Inflammatory macrophage treated with lipopolysaccharide for 1 hour (primary cell): ENCODE measurements at places on chromosomes 4 and X.

GRCh38 chr4:79182209-79182608, 143.7 kb downstream of the NAA11 start:
- DNase-seq = no peak

- peak; percentile 2 for DNase-seq
These were observed 768 bp upstream of the CDKL5 start for GRCh38 chrX:18424482-18425198.

DNA sequence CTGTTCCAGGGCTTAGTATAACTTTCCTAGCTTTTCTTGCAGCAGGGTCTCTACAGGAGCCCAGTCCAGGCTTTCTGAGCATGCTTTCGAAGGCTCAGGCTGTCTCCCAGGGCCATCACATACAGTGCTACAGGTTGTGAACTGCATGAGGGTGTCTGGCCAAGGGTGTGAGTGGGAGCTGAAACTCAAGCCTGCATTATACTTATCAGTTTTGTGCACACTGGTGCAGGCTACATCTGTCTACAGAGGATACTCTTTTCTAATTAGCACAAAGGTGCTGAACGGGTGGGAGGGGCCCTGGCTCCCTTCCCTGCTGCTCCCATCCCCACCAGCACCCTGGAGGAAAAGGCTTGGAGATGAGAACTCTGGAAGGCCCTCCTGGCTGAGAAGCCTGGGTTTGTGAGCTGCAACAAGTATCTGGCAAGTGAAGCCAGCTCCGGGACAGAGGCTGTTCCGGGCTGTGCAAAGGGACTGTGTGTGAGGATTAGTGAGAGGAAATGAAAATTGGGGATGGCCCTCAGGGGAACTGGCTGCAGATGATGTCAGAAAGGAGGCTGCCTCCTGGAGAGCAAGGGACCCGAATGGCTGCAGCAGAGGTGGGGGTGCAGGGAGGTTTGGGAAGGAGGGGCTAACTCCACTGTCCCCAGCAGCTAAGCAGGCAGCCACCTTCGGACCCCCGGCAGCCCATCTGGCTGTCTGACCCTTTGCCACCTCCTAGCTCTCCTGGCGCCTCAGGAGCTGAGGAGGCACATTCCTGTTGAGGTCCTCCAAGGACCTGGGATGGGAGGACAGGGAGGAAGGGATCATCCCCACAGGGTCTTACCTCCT, 68.5 kb downstream of the EFNB1 start:
- no peak for DNase-seq

DNA sequence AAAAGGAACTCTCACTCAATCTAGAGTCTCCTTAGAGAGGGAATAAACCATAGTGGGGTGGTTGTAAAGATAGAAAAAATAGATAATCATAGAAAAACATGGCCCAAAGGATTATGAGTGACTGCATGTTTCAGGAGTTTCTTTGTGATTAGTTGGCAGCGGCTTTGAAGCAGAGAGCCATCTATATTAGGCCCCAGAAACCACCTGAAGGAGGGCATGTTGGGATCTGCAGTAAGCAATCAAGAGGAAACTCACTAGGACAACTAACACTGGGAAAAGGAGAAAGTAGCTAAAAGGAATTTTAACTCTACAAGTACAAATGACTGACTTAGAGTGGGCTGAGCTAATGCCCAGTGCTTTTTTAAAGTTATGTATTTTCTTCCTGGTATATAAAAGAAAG, 269.2 kb upstream of the NRK start:
- no peak for DNase-seq

DNA sequence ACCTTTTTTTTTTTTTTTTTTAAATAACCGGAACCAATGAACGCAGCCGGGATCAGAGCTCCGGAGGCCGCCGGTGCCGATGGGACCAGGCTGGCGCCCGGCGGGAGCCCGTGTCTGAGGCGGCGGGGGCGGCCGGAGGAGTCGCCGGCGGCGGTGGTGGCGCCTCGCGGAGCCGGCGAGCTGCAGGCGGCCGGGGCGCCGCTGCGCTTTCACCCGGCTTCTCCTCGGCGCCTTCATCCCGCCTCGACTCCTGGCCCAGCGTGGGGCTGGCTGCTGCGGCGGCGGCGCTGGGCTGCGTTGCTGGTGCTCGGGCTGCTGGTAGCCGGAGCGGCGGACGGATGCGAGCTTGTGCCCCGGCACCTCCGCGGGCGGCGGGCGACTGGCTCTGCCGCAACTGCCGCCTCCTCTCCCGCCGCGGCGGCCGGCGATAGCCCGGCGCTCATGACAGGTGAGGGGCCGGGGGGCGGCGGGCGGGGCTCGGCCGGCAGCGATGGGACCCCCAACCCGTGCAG, 337 bp downstream of the STIM2 start:
- DNase-seq = peak; percentile 33

- no peak for DNase-seq
These were observed 4.5 kb downstream of the HAUS7 start for GRCh38 chrX:153465691-153466380.

- no peak for DNase-seq
These were observed 207.2 kb downstream of the NLGN4X start for GRCh38 chrX:6021316-6022091.

DNA sequence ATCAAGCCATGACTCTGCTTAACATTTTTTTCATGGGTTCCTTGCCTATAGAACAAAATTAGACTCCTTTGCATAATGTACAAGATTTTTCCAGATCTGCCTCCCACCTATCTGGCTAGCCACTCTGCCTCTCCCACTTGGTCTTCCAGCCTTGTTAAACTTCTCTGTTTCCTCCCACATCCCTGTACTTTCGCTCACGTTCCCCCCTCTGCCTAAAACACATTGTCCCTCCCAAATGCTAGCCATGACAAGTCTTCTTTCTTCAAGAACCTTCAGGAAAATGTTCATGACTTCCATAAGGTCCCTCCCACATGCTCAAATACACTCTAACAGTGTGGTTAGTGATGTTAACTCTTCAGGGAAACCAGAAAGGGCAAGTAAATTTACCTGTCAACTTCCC, 214.6 kb downstream of the ADGRA3 start:
- DNase-seq = no peak

DNA sequence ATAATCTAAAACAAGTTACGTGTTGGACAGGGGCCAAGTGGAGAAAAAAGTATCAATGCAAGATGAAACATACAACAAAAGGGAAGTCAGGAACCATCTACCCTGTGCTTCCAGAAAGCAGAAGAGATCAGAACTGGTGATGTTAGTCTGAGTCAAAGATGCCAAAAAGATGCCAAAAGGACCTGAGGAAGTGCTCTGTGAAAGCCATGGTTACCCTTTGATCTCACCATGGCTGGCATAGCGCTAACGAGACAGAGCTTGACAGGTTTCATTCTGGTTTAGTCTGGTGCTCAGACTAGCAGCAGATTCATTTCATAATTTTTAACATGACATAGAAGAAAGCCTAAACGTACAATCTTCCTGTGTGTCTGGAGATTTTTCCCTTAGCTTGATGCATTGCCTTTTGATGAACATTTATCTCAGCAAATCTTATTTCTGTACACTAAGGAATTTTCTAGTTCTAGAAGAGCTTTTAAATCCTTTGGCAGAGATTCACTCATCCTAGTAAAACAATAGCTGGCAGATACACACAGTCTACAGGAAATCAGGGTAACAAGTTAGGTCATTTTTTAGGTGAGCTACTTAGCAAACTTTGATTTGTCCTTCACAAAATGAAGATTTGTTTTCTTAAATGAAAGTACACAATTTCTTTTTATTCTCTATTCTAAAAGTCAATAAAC, 87.7 kb downstream of the COL25A1 start:
- no peak for DNase-seq

- DNase-seq = peak; percentile 3
These were observed 68.1 kb downstream of the DRD5 start for GRCh38 chr4:9849538-9849920.

DNA sequence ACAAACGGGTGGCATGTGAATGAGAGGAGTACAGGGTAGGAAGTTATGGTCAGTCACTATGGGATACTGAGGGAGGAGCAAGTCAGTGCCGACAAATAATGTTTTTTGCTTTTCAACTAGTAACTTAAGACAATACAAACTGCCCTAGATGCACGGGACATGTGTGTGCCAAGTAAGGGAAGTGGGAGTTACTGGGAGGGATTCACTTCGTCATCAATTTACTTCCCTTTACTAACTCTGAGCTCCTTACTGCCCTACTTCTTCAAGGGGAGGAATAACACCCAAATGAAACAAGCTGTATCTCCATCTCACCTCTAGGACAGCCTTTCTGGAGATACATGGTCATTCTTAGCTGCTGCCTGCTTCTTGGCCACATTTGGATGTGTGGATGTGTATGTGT, 97.7 kb downstream of the DGKK start:
- DNase-seq = peak; percentile 1

DNA sequence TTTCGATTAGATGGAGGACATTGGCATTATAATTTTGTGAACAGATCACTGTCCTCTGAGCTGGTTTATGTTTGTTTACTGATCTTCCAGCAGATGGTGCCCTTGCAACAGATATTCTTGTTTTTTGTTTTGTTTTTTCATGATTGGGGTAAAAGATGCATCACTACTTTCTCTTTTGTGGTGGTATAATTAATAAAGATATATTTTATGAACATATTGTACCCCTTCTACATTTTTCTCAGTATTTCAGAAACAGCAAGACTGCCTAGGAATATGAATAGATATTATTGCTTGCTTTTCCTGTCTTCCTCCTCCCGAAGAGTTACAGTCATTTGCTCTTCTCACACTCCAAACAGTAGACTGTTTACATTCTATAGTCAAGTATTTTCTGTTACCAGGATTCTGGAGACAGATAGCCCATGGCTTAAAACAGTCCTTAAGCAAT, 905.2 kb downstream of the TRAM1L1 start:
- DNase-seq = no peak

DNA sequence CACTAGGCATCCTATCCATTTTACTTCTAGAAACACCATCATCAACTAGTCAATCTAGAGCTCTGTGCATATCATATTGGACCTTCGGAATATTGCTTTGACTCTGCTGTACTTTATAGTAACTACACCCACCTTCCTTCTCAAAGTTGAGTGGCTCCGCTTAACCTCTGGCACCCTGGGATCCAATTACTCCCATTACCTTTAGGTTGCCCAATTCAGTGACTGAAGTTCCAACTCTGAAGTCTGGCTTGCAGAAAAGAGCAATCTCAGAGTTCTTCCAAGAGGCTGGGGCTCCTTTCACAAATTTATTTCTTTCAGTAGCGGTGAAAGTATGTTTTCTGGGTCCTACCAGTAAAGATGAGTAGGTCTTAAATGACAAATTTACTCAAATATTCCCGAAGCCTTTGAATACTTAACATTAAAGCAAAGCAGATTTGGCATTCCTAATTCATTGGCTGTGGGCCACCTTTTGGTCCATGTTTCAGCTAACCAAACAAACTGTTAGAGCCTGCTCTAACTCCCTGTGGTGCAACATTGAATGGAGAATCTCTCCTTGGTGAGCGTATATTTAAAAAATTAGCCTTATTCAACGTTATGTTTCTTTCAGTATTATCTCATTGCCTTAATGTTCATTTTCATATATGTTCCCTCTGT, 1215.8 kb downstream of the RAPGEF2 start:
- DNase-seq = no peak

DNA sequence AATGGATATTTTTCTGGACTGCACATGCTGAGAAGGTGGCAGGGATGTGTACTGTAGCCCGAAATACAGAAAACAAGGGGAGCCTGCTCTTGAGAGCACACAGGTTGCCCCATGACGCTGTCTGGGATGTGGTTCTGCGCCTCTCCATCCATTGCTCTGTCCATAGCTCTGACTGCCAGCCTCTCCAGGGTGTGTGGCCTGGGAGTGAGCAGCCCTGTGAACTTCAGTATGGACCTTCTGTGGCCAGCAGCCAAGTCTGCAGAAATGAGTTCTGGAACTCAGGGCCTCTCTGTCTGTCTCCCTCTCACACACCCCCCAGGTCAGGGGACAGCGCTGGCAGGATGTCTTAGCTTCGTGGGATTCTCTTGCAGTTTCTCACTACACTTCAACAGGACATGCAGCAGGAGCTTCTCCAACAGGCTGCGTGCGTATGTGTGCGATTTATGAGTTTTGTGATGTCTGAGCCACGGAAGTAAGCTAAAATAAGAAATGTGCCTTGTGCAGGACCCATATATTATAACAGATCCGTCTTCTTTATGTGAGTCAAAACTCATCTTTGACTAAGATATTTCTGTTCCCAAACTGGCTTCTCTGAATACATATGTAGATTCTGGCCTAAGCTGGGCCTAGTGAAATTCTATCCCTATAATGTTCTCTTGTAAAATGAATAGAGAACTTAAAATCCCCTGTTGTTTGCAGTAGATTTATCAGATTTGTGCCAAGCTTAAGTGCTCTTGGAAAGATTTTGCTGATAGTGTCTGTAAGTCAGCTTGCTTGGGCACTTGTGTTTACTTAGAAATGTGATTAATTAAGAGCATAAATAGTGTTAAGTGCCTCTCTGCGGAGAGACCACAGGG, 40.0 kb downstream of the PROM1 start:
- DNase-seq = no peak

- DNase-seq = no peak
These were observed 860.0 kb upstream of the POU3F4 start for GRCh38 chrX:82648062-82648461.
